A673 (cell line): ENCODE measurements at places on chromosomes 1 and 21.

DNA sequence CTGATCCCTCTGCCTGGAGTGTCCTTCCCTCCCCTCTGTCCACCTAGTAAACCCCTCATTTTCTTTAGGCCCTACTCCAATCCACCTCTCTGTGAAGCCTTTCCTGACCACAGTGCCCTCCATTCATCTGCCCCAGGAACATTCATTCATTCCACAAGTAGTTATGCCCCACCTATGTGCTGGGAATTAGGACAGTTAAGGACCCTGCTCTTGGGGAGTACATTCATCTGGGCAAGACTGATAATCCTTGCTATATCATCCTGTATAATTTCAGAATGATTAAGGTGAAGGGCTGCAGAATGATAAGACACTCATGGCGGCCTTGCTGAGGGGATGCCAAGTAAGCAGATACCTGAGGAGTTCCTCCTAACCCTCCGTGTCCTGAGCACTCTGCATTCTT is 10.3 kb upstream of the FAM20B start:
- no peak for DNase-seq

- DNase-seq, result no peak
Measured at GRCh38 chr1:35925741-35926140, 5.2 kb upstream of the AGO3 start.

DNA sequence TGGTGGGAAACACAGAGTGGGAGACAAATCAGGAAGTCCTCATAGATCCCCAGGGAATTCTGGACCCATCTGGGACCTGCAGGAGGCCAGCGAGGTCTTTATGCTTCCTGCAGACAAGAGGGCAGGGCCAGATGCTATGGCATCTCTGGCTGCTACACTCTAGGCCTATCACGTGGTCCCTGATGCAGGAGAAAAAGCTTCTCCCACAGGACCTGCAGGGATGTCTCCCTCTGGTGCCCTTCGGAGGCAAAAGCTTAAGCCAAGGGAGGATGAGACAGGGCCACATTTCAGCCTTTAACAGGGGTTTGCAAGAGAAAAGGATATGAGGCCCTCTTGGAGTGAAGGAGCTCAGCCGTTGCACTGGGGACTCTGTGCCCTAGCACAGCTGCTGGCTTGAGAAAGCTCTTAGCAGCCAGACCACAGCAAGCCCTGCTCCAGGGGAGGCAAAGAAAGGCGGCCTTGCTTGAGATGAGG is 243.0 kb downstream of the C1orf94 start:
- DNase-seq, result peak; percentile 60

- no peak for DNase-seq
Measured at GRCh38 chr1:184624626-184625025, 130.0 kb downstream of the EDEM3 start.

GRCh38 chr1:110035236-110035752 is 870 bp downstream of the STRIP1 start:
- no peak for DNase-seq

- no peak for DNase-seq
Measured at GRCh38 chr1:88321706-88322105, 362.4 kb upstream of the PKN2 start.

GRCh38 chr1:94805912-94806311 is 14.2 kb upstream of the SLC44A3 start:
- DNase-seq, result peak; percentile 70

DNA sequence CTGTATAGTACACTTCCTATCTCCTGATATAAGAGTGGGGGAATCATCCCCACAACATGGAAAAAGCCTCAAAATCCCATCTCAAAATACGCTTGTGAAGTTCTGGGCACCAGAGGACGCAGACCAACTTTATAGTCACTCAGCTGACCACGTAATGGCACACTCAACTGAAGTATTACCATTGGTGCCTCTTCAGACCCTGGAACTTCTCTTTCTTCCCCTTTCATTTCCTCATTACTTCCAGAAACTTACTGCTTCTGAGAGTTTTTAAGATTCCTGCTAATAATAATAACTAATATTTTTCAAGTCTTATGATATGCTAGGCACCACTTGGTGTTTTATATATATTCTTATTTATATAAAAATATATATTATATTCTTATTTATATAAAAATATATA is 202.6 kb downstream of the PTPRC start:
- no peak for DNase-seq

DNA sequence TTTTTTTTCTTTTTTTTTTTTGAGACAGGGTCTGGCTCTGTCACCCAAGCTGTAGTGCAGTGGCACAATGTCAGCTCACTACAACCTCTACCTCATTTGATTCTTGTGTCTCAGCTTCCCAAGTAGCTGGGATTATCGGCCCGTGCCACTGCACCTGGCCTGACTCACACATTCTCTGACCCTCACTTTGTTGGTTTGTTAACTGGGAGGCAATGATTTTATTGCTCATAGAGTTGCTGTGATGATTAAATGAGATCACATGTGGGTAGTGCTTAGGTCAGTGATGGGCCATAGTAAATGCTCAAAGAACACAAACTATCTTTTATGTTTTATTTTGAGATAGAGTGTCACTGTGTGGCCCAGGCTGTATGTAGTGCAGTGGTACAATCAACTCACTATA is 47.3 kb upstream of the SSBP3 start:
- DNase-seq, result no peak

DNA sequence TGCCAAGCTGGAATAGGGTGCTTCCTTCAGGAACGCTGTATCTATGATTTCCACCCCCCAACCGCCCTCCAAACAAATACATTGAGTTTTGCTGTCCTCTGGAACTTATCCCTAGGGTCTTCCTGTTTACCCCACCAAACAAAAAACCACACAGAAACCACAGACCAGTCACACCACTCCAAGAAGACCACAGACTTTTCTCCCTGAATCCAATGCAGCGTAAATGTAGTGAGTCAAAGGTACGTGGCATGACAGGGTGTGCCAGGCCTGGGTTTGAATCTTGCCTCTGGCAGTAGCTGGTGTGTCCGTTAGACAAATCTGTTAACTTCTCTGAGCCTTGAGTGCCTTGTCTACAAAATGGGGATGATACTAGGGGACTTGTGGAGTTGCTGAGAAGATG is 27.8 kb downstream of the ASAP3 start:
- DNase-seq, result no peak

DNA sequence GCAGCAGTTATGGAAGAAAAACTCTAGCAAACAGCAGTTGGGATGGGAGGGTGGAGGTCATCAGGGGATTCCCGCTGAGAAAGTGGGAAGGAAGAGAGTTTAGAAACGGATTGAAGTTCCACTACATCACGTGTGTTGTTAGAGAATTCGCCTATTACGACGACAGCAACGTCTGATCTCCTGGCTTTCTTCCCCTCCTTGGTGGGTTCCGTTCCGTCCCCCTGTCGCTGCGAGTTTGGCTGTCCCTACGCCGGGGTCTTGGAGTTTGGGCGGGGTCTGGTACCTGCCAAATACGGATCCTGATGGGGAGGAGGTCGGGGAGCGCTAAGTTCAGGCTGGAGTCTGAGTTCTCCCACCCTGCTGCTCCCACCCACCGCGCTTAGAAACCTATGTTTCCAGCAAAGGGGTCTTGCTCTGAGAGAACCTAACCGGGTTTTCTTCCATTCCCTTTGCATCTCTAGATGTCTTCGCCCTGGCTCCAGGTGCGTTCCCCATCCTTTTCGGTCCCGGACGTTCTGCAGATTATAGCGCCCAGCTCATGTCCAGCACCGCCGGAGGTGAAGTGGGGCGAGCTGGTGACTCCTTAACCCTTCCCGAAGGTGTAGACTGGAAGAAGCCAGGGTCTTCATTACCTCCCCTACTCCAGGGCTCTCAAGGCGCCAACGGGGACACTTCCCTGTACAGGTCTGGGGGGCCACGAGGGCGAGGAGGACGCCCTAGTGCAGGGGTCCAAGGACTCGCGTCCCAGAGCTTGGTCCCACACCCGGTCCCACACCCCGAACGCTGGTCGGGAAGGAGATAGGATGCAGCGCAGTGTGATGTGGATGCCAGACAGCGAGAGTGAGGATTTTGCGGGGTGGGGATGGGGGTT is 641 bp upstream of the KCNK2 start:
- DNase-seq, result no peak

DNA sequence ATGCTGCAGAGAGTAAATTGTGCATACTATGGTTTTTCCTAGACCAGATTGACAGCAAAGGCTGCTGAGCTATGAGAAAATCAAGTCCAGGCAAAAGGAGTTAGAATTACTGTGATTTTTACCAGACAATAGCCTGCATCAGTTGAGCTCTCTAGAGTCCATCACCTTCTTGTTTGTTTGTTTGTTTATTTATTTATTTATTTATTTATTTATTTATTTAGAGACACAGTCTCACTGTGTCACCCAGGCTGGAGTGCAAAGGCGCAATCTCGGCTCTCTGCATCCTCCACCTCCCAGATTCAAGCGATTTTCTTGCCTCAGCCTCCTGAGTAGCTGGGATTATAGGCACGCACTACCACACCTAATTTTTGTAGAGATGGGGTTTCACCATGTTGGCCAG is 24.2 kb upstream of the ABCB10 start:
- DNase-seq, result no peak

- DNase-seq, result no peak
Measured at GRCh38 chr1:161008869-161009510, 12.0 kb downstream of the F11R start.

DNA sequence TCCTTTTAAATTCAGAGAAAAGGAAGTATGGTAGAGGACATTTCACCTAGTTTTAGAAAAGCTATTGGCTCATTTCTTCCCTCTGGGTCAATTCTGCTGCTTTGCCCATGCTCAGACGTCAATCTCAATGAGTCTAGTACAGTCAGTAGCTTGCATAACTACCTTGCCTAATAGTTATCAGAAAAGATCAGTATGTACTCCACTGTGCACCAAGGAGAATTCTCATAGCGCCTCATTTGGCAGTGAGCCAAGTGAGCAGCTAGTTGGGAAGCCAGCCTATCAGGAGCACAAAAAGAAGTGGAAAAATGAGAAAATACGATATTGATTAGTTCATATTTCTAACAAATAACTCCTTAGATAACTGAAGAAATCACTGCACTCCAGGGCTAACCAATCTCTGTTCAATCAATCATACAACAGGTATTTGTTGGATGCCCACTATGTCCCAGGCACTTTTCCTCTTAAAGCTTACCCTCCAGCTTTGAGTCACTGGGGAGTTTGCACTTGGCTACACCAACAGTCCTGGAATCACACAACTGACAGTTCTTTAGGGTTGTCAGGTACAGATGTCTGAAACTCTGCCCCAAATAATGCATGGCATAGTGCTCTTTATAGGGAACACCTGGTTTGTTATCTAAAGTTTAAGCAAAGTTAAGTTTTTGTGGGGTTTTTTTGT is 50.2 kb downstream of the PRDX6 start:
- DNase-seq, result peak; percentile 49

DNA sequence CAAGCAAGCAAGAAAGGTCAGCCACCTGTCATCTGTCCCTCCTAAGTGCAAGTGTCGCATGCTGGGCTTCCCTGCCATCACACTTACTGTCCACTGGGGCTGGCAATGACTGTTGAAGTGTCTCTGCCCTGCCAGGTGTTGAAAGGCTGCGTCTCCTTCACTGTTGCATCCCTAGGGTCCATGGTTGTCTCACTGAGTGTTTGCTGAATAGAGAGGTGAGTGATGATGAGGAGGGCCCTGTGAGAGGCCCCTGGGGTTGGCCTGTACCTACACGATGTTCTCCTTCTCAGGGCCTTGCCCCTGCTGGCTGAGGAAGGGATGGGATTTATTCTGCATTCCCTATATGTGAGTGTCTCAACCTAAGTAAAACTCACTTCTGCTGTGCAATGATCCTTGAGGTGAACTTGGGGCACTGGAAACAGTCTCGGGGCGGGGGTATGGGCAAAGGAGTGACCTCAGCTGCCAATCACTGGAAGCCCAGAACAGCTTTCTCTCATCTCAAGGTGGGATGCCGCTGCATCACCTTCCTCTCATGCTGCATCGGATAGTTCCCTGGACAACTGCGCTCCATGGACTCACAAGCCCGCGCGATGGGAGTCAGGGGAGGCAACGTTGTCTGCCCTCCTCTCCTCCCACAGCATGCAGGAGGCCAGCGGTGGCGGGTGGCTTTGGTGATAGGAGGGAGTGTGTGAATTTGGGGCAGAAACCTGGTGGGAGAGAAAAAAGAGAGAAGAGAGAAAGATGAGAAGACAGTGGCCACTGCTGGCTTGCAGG is 35.8 kb upstream of the SOX13 start:
- no peak for DNase-seq

- DNase-seq, result no peak
Measured at GRCh38 chr1:3988431-3988830, 88.4 kb upstream of the C1orf174 start.

- no peak for DNase-seq
Measured at GRCh38 chr1:58844176-58844575, 60.3 kb upstream of the JUN start.

GRCh38 chr1:45508295-45509151 is 8.4 kb downstream of the MMACHC start:
- DNase-seq, result peak; percentile 31

DNA sequence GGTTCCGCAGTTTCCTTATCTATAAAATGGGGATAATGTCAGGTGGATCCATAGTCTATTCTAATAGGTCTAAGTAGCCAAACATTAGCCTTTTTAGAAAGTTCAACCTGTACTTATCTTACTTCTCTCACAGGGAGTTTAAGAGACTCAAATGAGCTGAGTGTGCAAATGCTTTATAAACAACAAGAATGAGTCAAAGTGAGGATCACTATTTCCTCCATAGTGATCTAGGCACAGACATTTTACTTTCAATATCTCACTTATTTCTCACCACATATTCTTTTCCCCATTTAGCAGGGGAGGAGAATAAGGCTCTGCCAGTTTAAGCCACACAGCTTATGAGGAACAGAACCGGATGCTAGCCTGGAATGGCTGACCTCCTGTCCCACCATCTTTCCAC is 92.1 kb upstream of the LMO4 start:
- DNase-seq, result no peak

- DNase-seq, result peak; percentile 7
Measured at GRCh38 chr1:96465441-96465840, 256.1 kb upstream of the PTBP2 start.

- DNase-seq, result no peak
Measured at GRCh38 chr1:92551916-92552315, 65.2 kb upstream of the GFI1 start.

DNA sequence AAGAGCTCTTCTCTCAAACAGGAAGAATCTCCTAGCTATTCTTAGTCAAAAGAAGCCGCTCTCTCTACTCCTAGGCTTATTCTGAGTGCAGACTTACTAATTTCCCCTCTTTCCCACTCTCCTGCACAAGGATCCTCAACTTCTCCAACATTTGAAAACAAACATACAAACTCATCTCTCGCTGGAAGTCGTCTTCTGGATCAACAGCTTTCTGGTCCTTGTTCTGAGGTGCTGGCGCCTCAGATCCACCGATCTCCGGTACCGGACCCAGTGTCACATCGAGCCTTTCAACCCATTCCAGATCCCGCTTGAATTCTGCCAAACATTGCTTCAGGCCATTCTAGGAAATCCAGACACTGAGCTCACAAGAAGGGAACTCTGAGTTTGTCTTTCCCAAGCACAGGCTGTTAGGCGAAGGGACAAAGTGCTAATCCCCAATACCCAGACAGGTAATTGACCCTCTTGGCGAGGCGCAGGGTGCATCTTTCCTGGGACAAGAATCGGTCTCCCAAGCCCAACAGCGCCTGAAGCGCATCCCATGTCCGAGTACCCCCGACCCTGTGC is 696 bp downstream of the EBNA1BP2 start:
- no peak for DNase-seq
